Type B pancreatic cell (in vitro differentiated cells): ENCODE measurements at places on chromosomes 13 and 19. TPM values are rescaled to one million over a fixed set of nuclear protein-coding genes. Genes with fewer than 3 reads are reported as not detected.

GRCh38 chr13:19643652-19644051 lies 10.2 kb downstream of the MPHOSPH8 start:
- DNase-seq = no peak
- no peak overlapping the region for H3K4me3 ChIP-seq
- H3K27me3 ChIP-seq = no peaks in the 10 kb centered on the region
- H3K36me3 ChIP-seq = peaks cover 31% of the 10 kb centered on the region

DNA sequence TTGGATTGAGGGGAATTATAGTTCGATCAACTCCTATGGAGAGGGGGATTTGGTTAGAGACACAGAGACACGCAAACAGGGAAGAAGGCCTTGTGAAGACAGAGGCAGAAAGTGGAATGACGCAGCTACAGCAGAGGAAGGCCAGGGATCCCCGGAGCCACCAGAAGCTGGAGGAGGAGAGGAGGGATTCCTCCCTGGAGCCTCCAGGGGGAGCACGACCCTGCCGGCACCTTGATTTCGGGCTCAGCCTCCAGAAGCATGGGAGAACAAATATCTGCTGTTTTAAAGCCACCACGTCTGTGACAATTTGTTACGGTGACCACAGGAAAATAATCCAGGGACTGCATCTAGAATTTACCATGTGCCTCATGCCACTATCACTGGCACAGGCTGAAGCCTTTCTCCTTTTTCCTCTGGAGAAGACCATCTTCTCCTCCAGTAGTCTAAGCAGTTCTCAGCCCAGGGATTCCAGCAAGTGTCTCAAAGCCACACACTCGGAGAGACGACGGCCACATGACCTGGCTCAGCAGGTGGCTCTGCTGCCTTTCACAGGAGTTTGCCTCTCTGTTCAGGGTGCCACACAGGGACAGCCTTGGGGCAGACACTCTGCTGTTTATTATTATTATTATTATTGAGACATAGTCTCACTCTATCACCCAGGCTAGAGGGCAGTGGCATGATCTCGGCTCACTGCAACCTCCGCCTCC lies 39.9 kb upstream of the CCNE1 start:
- H3K4me3 ChIP-seq = no peak overlapping the region
- no peak overlapping the region for H3K27ac ChIP-seq
- H3K27me3 ChIP-seq = peaks cover 4% of the 10 kb centered on the region
- no peak for DNase-seq
- H3K36me3 ChIP-seq = no peaks in the 10 kb centered on the region

FSD1 gene
- 4.8 and 26.3 TPM in 2 replicates for total RNA-seq

GRCh38 chr13:86684402-86684801 lies 885.2 kb upstream of the SLITRK6 start:
- no peak overlapping the region for H3K4me3 ChIP-seq
- no peaks in the 10 kb centered on the region for H3K36me3 ChIP-seq
- no peaks in the 10 kb centered on the region for H3K4me1 ChIP-seq
- DNase-seq = no peak
- no peaks in the 10 kb centered on the region for H3K27me3 ChIP-seq
- no peak overlapping the region for H3K27ac ChIP-seq

- H3K4me3 ChIP-seq = no peak overlapping the region
- peaks cover 5% of the 10 kb centered on the region for H3K36me3 ChIP-seq
- peak overlapping the region; percentile 37 for H3K27ac ChIP-seq
- peaks cover 6% of the 10 kb centered on the region for H3K4me1 ChIP-seq
- DNase-seq = no peak
Measured at GRCh38 chr19:48842789-48843162, 6.5 kb upstream of the HSD17B14 start.

- H3K36me3 ChIP-seq = no peaks in the 10 kb centered on the region
- no peaks in the 10 kb centered on the region for H3K4me1 ChIP-seq
- H3K27ac ChIP-seq = no peak overlapping the region
- no peaks in the 10 kb centered on the region for H3K27me3 ChIP-seq
Measured at GRCh38 chr19:56347163-56347778, 32.6 kb upstream of the ZSCAN5A start.

GRCh38 chr13:95955255-95955654 lies 97.9 kb downstream of the UGGT2 start:
- no peaks in the 10 kb centered on the region for H3K27me3 ChIP-seq
- H3K27ac ChIP-seq = no peak overlapping the region
- H3K4me3 ChIP-seq = no peak overlapping the region
- peaks cover 27% of the 10 kb centered on the region for H3K36me3 ChIP-seq

DNA sequence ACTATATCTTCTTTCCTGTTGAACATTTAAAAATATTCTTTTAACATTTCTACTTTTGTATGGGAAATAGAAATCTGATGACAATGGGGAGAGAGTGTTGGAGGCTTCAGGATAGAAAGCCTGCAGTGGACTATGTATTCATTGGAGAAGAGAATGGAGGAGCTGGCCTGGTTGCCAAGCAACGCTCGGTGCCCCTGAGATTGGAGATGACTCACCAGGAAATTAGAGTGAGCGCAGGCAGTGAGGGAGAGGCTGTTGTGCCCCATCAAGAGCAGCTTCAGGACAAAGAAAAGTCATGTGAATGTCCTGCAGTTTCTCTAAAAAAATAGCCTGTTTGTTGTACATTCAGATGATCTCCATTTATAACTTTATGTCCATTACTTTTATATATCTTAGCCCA lies 48.7 kb upstream of the ZNF835 start:
- no peak overlapping the region for H3K27ac ChIP-seq
- H3K4me1 ChIP-seq = no peaks in the 10 kb centered on the region
- no peaks in the 10 kb centered on the region for H3K36me3 ChIP-seq
- no peak for DNase-seq
- H3K27me3 ChIP-seq = no peaks in the 10 kb centered on the region

GRCh38 chr13:111861766-111862366 lies 205.1 kb upstream of the SOX1 start:
- peak; percentile 24 for DNase-seq
- H3K4me3 ChIP-seq = no peak overlapping the region
- H3K36me3 ChIP-seq = no peaks in the 10 kb centered on the region
- H3K4me1 ChIP-seq = no peaks in the 10 kb centered on the region

DNA sequence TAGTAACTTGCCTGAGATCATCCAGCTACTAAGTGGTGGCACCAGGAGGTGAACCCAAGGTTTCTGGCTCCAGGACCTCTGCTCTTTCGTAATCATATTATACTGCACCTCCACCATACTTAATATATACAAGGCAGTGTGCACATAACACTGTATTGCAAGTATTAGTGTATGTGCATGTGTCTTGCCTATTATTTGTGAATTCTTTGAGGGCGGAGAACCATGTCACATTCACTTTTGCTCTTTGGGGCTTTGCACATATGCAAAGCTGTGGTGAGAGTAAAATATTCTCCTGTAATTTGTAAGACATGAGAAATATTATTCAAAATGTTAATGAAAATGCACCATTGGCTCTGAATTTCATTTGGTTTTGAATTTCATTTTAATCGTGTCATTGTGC lies 78.6 kb downstream of the DGKH start:
- H3K36me3 ChIP-seq = no peaks in the 10 kb centered on the region
- H3K27me3 ChIP-seq = no peaks in the 10 kb centered on the region
- H3K27ac ChIP-seq = no peak overlapping the region
- H3K4me3 ChIP-seq = no peak overlapping the region

DNA sequence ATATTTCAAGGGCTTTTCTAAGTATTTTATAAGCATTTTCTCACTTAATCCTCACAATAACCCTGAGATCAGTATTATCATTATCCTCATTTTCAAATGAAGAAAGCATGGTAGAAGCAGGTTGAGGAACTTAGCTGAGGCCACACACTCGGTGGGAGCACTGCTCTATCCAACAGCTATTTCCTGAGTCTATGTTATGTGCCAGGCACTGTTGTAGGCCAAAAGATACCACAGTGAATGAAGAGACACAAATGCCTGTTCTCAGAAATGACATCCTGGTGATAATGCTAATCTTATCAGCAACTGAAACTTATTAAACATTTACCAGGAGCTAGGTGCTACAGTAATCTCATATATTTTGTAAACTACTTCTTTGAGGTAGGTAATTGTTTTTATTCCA lies 553.9 kb upstream of the ARGLU1 start:
- DNase-seq = no peak
- H3K36me3 ChIP-seq = no peaks in the 10 kb centered on the region
- no peak overlapping the region for H3K4me3 ChIP-seq
- H3K4me1 ChIP-seq = no peaks in the 10 kb centered on the region
- H3K27ac ChIP-seq = no peak overlapping the region
- H3K27me3 ChIP-seq = peaks cover 10% of the 10 kb centered on the region

- no peak for DNase-seq
- no peak overlapping the region for H3K4me3 ChIP-seq
- H3K4me1 ChIP-seq = peaks cover 10% of the 10 kb centered on the region
- peaks cover 13% of the 10 kb centered on the region for H3K27me3 ChIP-seq
- no peak overlapping the region for H3K27ac ChIP-seq
Measured at GRCh38 chr13:43195551-43195950, 172.2 kb downstream of the DNAJC15 start.

- peak overlapping the region; percentile 93 for H3K4me3 ChIP-seq
- no peaks in the 10 kb centered on the region for H3K27me3 ChIP-seq
- peak overlapping the region; percentile 89 for H3K27ac ChIP-seq
- no peaks in the 10 kb centered on the region for H3K36me3 ChIP-seq
- peaks cover 48% of the 10 kb centered on the region for H3K4me1 ChIP-seq
Measured at GRCh38 chr13:29846475-29847256, 3.8 kb downstream of the UBL3 start.

GRCh38 chr19:55437410-55437809 lies 5.7 kb downstream of the SHISA7 start:
- H3K27ac ChIP-seq = no peak overlapping the region
- DNase-seq = no peak
- H3K27me3 ChIP-seq = peaks cover 49% of the 10 kb centered on the region
- peaks cover 16% of the 10 kb centered on the region for H3K4me1 ChIP-seq
- no peak overlapping the region for H3K4me3 ChIP-seq

DNA sequence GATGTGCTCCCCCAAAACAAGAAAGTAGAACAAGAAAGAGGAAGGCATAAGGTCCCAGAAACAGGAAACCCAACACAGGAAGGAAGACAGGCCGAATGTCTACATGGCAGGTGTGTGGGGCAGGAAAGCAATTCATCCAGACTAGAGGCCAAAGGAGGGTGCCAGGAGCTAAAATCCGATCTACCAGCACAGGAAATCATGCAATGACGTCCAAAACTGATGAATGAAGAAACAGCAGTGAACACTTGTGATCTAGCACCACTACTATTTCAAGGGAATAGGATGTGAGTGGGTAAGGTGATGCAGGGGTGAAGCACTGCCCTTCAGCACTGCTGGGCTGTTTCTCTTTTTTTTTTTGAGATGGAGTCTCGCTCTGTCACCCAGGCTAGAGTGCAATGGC lies 59.1 kb downstream of the DOCK9 start:
- H3K36me3 ChIP-seq = peaks cover 18% of the 10 kb centered on the region
- H3K4me1 ChIP-seq = peaks cover 9% of the 10 kb centered on the region
- no peak overlapping the region for H3K4me3 ChIP-seq
- H3K27ac ChIP-seq = no peak overlapping the region

- H3K4me1 ChIP-seq = no peaks in the 10 kb centered on the region
- H3K4me3 ChIP-seq = no peak overlapping the region
- H3K27me3 ChIP-seq = no peaks in the 10 kb centered on the region
- H3K36me3 ChIP-seq = no peaks in the 10 kb centered on the region
- no peak overlapping the region for H3K27ac ChIP-seq
Measured at GRCh38 chr13:84487752-84488151, 605.5 kb upstream of the SLITRK1 start.
